Glomerular endothelial cell (primary cell): ENCODE measurements at places on chromosomes 16 and 17.

GRCh38 chr17:82228278-82228841 is 482 bp upstream of the SLC16A3 start:
- DNase-seq, result no peak

DNA sequence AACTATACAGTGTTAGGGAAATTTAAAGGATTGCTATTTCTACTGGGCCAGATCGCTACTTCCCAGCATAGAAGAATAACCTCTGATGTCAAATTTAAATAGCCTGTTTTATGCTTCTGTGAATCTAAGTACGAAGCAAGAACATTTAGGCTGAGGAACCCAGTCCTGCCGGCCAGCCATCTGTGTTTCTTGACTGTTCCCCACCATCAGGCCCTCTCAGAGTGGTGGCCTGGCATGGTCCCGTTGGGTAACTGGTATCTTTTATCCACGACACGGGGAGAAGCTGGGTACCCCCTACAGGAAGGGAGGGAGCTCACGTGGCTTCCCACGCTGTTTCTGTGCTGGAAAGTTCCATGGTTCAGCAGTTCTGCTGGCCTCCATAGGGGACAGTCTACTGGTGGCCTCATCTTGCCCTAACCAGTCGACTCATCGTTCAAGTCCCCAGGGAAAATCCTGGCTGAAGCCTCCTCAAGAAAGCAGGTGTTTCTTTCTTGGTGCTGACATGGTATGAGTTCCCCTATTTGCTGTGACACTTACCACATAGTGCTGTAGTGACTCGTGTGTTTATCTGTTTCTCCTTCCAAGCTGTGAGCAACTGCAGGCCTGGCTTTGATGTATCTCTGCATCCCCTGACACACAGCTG is 201.7 kb upstream of the NLRP1 start:
- DNase-seq, result no peak

DNA sequence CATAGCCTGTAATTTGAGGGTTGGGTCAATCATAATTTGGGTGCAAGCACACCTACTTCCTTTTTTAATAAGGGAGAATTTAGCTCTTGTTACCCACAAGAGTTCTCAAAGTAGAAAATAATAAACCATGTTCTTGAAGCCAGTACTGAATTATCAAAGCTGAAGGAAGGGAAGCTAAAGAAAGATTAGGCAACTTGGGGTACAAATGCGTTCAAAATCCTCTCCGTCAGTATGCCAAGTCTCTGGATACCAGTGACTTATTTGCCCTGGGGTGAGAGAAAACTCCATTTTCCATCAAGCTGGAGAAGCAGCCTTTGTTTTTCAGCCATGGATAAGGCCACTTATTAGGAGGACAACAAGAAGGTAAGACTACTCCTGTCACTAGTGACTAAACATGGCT is 23.5 kb upstream of the DHRS13 start:
- no peak for DNase-seq

GRCh38 chr17:31830971-31831858 is 27.8 kb downstream of the COPRS start:
- no peak for DNase-seq

GRCh38 chr17:13643180-13643579 is 41.5 kb upstream of the HS3ST3A1 start:
- DNase-seq, result no peak

DNA sequence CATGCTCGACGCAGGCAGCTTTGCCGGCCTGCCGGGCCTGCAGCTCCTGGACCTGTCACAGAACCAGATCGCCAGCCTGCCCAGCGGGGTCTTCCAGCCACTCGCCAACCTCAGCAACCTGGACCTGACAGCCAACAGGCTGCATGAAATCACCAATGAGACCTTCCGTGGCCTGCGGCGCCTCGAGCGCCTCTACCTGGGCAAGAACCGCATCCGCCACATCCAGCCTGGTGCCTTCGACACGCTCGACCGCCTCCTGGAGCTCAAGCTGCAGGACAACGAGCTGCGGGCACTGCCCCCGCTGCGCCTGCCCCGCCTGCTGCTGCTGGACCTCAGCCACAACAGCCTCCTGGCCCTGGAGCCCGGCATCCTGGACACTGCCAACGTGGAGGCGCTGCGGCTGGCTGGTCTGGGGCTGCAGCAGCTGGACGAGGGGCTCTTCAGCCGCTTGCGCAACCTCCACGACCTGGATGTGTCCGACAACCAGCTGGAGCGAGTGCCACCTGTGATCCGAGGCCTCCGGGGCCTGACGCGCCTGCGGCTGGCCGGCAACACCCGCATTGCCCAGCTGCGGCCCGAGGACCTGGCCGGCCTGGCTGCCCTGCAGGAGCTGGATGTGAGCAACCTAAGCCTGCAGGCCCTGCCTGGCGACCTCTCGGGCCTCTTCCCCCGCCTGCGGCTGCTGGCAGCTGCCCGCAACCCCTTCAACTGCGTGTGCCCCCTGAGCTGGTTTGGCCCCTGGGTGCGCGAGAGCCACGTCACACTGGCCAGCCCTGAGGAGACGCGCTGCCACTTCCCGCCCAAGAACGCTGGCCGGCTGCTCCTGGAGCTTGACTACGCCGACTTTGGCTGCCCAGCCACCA is 9.7 kb downstream of the VASN start:
- DNase-seq, result no peak

- DNase-seq, result no peak
Measured at GRCh38 chr16:54505549-54506213, 219.1 kb upstream of the IRX3 start.

DNA sequence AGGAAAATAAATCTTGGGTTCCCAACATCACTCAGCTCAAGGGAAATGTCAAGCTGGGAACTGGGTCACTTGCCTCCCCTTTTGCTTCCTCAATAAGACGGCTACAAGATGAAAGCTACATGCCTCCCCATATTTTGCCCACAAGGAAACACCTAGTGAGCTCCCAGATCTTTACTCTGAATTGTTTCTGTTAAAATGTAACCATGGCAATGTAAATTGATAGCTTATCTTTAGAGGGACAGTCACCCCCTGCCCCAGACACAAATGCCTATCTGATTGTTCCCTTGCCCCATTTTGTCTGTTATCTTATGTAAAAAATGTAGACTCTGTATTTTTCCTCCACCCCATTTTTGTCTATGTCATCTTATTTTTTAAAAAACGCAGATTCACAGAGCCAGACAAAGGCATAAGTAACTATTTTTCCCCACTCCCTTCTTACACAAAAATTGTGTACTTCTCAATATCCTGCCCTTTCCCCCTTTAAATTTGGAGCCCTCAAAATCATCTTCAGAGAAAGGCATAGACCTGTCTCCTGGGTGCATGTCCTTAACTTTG is 288.7 kb upstream of the ERCC4 start:
- DNase-seq, result no peak

DNA sequence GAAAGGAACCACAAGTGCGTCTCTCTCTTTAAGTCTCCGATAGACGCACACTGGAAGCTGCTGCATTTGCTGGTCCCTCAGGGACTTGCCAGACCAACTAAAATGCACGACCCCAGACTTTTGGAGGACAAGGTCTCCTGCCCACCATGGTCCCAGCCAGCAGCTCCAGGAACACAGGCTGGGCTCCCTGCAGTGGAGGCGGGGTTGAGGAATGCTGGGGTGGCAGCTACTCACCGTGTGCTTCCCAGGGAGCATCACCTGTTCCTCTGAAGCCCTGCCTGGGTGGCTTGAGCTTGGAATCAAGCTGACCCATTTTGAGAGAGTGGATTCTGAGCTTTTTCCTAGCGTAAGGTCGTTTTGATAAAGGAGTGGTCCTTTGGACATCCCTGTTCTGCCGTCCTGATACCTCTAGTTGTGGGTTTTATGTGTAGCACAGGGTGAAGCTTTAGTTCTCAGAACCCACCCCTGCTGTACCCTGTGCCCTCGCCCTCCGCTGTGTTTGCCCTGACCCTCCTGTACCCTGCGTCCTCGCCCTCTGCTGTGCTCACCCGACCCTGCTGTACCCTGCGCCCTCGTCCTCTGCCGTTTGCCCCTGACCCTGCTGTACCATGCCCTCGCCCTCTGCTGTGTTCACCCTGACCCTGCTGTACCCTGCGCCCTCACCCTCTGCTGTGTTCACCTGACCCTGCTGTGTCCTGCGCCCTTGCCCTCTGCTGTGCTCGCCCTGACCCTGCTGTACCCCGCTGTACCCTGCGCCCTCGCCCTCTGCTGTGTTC is 11.0 kb downstream of the ZNF276 start:
- DNase-seq, result no peak

DNA sequence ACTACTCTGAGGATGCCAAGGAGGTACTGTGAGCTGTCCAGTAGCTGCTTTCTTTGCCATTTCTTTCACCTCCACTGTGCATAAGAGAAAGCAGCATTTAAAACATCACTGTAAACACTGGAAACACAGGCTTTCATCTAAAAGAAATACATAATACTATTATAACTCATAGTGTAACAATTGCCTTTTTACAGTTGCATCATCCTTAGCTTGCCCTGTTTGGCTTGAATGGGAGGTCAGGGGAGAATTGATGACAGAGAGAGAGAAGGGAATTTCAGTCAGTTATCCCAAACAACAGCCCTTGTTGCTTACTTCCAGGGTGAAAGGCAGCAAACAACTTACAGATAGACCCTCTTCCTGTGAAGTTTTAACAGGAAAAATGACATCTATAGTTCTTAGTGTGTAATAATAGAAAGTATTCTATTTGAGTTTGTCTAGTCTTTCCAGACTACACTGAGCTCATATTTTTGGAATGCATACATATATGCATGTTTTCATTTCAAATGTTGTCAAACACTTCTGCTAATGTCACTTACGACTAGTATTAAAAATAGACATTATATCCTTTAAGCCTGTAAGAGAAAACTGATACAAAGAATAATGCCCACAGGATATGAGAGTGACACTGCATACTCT is 71.7 kb upstream of the MTMR4 start:
- no peak for DNase-seq

- DNase-seq, result no peak
Measured at GRCh38 chr16:756428-756827, 4.1 kb upstream of the MSLN start.
